ENCODE measurements at places on chromosomes 3 and 15.

- DNase-seq = no peak
These were observed 32.2 kb downstream of the EIF1B start for GRCh38 chr3:40341671-40342070.

- DNase-seq = no peak
These were observed 11.6 kb downstream of the UPK1B start for GRCh38 chr3:119184796-119185570.

DNA sequence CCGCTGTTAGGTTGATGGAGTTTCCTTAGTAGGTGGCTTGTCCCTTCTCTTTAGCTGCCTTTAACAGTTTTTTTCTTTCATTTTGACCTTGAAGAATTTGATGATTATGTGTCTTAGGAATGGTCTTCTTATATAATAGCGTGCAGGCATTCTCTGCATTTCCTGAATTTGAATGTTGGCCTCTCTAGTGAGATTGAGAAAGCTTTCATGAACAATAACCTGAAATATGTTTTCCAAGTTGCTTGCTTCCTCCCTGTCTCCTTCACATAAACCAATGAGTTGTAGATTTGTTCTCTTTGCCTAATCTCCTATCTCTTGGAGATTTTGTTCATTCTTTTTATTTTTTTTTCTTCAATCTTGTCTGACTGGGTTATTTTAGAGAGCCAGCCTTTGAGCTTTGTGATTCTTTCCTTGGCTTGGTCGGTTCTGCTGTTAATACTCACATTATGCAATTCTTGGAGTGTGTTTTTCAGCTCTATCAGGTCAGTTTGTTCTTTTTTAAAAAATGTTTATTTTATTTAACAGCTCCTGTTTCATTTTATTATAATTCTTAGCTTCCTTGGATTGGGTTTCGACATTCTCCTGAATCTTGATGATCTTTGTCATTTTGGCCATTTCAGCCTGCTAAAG is 627.9 kb downstream of the SI start:
- no peak for DNase-seq

DNA sequence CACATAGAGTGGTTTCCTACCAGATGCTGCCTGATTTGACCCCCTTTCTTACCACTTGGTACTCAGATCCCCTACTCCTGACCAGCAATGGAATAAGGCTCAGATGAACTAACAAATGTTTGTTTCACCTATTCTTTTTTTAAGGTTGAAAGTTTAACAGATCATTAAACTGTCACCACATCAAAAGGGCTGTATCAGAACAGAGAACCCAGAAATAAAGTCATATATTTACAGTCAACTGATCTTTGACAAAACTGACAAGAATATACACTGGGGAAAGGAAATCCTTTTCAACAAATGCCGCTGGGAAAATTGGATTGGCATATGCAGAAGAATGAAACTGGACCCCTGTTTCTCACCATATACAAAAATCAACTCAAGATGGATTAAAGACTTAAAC is 56.0 kb downstream of the GPR176 start:
- DNase-seq = no peak

- DNase-seq = no peak
These were observed 263.9 kb upstream of the C2CD4B start for GRCh38 chr15:62428851-62429598.

- no peak for DNase-seq
These were observed 40.8 kb downstream of the MESD start for GRCh38 chr15:80948651-80949292.

DNA sequence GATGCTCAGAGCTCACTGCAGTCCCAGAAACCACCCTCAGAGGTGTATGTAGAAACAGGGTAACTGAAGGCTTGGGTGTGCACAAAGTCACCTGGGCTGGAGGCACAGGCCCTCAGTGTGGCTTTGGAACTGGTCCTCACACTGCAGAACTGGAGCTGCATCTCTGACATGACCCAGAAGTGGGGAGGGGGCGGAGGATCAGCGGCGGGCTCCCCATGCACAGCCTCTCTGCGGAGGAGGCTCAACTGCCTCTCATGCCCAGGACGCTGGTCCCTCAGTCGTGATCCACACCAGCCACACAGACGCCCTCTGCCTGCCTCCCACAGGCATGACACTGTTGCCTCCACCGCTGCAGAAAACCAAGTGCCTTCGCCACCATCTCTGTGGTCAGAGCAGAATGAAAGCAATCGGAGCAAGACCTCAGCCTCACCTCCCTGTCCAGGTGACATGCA is 73.7 kb downstream of the TM2D3 start:
- no peak for DNase-seq
